ENCODE measurements at places on chromosomes 6 and 20. TPM values are rescaled to one million over a fixed set of nuclear protein-coding genes. Genes with fewer than 3 reads are reported as not detected.
A peak's percentile ranks its signal among the peaks of the same experiment; 100 is the strongest.

DNA sequence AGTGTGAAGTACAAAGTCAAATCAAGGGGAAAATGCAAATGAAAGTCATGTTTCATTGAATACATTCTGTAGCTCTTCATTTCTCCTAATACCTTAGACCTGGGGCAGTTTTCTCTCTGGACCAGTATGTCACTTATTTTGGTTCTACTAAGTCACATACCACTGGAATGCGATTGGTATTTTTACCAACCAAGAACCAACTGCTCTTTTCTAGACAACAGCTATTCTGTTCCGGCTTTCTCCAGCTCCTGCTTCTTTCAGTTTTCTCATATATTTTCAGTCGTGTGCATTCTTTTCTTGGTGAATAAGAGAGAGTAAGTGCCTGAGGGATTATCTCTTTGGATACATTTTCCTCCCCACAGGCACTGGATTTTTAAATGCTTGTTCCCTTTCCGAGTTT is 39.2 kb upstream of the SPACA1 start:
- DNase-seq, result no peak

DNA sequence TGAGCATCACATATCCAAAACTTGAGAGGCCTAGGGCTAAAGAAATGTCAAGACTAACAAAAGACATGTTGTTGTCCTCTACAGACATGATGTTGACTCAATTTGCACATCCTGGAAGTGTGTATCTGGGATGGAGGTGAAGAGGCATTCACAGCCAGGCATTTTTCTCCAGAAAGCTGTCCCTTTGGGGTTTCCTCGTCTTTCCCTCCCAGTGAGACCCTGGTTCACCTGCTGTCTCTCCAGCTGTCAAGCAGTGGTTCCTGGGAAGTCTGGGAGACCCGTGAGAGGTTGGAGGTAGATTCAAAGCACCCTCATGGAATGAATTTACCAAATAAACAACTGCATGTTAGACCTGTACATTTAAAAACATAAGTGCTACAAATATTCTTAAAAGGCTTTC is 32.1 kb downstream of the BACH2 start:
- DNase-seq, result no peak

- no peak for DNase-seq
Measured at GRCh38 chr6:115524821-115525220, 535.9 kb downstream of the FRK start.

DNA sequence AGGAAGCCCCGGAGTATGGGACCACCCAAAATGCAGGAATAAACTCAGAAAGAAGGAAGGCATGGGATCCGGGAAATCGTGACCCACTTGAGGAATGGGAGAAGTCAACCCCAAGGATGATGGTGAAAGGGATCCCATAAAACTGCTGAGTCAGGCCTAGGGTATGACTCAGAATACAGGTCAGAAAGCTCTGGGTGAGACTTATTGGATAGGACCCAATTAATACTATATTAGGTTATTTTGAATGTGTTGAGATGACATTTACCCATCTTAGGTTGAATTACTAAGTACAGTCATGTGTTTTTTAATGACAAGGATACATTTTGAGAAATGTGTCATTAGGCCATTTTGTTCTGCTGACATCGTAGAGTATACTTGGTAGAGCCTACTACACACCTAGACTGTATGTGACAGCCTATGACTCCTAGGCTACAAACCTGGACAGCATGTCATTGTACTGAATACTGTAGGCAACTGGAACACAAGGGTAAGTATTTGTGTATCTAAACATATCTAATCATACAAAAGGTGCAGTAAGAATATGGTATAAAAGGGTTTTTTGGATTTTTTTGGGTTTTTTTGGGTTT is 17.1 kb upstream of the HIVEP1 start:
- no peak for DNase-seq

DNA sequence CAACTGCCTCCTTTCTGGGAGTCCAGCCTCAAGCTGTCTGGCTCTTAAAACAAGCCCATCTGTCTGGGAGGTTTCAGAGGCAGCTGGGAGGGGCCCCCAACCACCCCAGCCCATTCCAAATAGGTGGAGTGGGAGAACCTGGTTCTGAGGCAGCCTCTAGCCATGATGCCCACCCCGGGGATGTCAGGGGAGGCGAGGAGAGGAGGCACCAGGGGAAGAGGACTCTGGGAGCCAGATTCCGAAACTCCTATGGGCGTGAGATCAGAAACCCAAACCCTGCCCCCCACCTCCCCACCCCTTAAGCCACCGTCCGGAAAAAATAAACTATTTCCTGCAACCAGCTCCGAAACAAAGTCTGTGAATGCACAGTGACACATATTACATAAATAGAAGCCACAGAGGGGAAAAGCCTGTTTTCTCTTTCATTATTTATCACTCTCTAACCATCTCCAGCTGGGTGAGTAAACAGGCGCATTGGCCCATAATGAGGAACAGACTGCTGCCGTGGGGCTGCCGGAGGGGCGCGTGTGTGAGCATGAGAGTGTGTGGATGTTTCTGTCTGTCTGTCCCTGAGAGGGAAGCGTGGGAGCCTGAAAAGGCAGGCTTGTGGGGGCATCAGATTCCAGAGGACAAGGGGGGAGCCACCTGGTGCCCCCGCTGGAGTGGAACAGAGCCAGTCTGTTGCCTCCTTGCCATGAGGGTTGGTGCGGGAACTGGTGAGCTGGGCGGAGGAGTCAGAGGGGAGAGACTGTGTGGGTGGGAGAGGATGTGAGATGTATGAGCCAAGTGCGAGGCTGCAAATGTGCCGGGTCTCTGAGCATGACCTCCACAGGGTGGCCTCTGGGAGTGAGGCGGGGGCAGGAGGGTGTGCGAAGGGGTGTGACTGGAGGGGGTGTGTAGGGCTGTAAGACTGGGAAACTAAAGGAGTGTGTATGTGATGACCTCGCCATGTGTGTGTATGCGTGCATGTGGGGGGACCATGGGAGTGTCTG is 14.3 kb upstream of the FOXP4 start:
- peak; percentile 83 for DNase-seq

- no peak for DNase-seq
Measured at GRCh38 chr20:63168861-63169260, 47.1 kb downstream of the YTHDF1 start.

DNA sequence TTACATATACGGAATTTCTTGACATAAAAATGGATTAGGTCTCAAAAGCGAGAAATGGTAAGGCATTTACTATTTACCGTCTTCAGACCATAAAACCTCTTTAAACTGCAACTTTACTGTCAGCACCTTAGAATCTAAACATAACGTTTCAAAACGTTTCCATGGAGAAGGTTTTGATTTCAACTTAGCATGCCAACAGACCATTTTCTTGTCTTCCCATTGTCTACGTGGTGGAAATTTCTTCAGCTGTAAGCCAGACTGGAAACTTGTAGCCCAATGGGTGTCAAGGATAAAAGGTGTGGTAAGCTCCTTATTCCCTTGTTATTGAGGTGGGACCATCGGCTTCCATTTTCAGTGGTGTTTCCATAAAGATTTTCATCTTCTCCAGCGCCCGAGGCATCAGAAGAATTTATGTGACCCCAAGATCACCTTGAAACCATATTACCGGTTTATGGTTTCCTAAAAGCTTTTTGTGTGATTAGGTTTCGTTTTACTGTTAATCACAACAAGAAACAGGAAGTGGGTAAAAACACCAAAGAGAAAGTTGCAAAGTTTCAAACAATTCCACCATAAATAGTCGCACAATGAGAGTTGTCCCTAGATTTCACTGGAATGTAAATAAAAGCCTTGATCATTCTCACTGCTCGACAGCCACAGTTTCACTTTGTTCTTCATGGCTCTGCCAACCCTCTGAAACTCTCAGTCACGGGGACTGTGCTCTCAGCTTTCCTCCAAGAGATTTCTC is 63.0 kb upstream of the CD2AP start:
- peak; percentile 31 for DNase-seq

- DNase-seq, result no peak
Measured at GRCh38 chr6:135162678-135163439, 18.2 kb upstream of the MYB start.

DNA sequence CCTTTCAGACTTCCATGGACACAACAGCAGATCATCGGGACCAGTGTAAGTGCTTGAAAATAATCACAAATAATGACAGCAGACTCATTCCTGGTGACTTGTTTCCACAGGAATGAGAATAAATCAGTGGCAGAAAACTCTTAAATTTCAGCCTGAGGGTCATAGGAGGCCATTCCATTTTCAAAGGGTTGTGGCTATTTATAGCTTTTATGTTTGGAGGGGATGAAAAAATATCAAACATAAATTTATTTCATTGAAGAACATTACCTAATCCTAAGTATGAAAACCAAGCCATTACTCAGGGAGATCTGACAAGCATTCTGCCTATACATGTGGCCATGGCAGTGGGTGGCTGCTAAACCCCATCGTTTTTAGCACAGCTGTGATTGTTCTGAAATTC is 173.6 kb upstream of the CNR1 start:
- no peak for DNase-seq

DNA sequence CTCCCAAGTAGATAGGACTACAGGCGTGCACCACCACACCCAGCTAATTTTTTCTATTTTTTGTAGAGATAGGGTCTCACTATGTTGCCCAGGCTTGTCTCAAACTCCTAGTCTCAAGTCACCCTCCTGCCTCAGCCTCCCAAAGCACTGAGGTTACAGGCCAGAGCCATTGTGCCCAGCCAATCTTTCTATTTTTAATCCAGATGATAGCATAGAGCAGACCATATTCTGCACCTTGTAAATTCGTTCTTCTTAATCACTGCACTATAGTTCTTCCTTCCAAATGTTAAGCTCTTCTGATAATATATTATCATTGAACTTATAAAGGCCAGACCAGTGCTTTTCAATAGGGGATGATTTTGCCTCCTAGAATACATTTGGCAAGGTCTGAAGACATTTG is 24.0 kb upstream of the CNKSR3 start:
- no peak for DNase-seq

GRCh38 chr20:47814632-47815415 is 29.5 kb upstream of the SULF2 start:
- no peak for DNase-seq

- no peak for DNase-seq
Measured at GRCh38 chr6:45714006-45714730, 301.5 kb downstream of the CLIC5 start.

DNA sequence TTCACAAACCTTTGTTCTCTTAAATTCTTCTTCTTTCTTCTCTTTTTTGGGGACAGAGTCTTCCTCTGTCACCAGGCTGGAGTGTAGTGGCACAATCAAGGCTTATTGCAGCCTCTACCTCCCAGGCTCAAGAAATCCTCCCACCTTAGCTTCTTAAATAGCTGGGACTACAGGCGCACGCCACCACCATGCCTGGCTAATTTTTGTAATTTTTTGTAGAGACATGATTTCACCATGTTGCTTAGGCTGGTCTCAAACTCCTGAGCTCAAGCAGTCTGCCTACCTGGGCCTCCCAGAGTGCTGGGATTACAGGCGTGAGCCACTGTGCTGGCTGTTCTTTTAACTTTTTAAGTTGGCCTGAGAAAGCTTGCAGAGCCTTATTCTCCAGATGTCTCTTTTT is 48.0 kb downstream of the NCOA3 start:
- no peak for DNase-seq

DNA sequence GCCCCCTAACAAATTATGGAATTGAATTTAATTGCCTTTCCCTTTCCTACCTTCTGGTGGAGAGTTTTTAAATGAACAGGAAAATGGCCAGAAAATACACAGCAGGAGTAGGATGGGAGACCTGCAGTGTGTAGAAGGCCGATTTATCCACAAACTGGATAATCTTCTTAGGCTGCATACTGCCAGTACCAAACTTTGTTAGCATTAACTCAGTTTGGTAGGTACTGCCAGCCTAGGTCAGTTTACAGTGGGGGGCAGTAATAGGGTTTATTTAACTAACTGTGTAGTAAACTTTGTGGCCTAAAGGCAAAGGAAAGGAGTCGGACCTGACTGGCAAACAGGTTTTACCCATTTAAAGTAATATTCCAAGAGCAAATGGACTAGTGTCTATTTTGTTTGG is 4.6 kb downstream of the NCOA3 start:
- no peak for DNase-seq

- no peak for DNase-seq
Measured at GRCh38 chr20:43516251-43516824, 8.8 kb downstream of the L3MBTL1 start.

RIPPLY2 gene
- polyA plus RNA-seq, result not detected

BANF2 gene
- polyA plus RNA-seq, result not detected

PPIL6 gene
- polyA plus RNA-seq, result 1.1 TPM

UBE2C gene
- 0.53 TPM for polyA plus RNA-seq

PAK5 gene
- not detected for polyA plus RNA-seq

OR12D3 gene
- polyA plus RNA-seq, result not detected

Measured in naive B cell (primary cell).